Globus pallidus (tissue), 1 donor: ENCODE measurements at places on chromosomes 1 and 21.

DNA sequence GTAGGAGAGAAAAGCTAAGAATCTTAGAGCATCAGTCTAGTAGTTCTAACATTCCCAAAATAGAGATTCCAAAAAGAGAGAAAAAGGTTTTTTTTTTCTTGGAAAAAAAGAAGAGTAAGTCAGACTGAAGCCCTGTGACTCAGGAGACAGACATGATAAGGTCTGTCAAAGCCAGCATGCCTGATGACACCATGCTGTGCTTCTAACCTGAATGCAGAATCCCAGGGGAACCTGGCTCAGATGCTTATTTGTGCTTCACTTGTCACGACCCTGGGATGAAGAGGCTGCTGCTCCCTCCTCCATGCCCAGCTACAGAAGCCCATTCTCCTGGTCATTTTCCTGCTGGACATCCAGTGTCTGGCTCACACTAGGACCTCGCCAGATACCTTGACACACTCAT, 44.3 kb downstream of the ERICH3 start:
- DNase-seq: no peak

GRCh38 chr1:2042830-2043773, 7.1 kb upstream of the PRKCZ start:
- no peak for DNase-seq

GRCh38 chr1:910311-910880, 13.3 kb upstream of the SAMD11 start:
- DNase-seq: no peak

DNA sequence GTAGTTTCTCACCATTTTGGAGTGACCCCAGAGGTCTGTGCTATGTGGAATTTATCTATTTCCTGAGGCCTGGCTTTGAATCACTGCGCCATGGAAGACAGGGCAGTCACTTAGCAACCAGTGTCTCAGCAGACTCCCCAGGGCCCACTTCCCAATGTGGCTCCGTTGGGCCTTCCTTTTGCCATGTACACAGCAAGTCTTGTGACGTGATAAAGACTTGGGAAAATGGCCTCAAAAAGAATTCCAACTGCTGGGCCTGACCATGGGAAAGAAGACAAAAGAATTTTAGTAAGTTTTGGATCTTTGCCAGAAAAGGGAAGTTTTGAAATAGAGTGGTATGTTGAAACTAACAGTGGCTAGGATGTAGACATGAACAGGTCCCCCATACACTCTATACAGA, 36.2 kb downstream of the TLR5 start:
- DNase-seq: no peak

GRCh38 chr1:154967331-154967950, 3.1 kb downstream of the SHC1 start:
- DNase-seq: no peak

DNA sequence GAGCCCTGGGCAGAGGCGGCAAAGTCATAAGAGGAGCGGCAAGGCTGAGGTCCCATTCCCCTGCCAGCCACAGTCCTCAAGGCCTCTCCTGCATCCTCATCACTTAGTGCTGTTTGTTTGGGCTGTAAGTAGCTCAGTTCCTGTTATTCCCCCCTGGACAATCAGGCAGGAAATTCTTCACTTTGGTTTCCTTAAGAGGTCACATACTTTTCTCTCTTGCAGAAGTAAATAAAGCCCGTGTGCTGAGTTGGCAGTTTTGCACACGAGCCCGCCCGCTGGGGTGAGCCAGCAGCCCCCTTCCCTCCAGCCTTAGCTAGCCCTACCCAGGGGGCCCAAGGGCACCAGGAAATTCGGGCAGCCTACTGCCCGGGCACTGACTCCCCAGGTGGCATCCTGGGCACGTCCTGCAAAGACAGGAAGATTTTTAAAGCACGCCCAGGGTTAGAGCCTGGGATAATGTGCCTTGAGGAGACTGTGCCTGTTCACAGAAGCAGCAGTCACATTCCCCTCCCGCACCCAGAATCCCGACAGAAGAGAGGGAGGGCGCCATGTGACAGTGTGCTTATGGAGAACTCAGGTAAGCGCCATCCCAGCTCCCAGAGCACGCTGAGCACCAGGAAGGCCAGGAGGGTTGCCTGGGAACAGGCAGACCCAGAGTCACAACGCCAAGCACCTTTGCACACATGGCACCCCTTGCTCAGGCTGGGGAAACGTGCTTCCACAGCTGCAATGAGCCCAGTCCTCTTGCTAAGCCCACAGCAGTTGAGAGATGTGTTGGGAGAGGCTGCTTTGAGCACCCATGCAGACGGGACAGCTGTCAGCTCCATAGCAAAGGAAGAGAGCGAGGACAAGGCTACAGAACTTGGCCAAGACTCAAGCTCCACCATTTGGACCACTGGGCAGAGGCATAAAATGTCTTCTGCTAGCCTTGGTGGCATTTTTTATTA, 144.5 kb upstream of the TMEM51 start:
- no peak for DNase-seq
